Stimulated activated CD8-positive, alpha-beta memory T cell treated with anti-CD3 and anti-CD28 coated beads, Interleukin-2, amount 100 ng/mL, for 1 hour (primary cell): ENCODE measurements at places on chromosomes 7 and 10.

DNA sequence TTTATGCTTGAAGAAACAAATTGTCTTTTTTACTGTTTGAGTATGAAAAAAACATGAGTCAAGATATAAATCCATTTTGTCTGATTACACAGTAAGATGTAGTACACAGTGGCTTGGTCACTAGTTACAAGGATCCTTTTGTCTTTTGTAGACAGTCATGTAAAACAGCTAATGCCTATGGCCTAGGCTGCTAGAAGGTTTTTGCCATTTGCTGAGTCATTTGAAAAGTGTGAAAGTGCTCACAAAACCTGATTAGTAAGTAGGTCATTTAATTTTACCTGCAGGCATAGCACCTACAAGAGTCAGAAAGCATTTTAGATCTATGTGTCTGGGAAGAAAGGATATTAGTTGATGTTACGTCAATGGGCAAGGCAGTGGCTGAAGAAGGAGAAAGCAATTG, 819.4 kb downstream of the MAGI2 start:
- DNase-seq, result no peak

DNA sequence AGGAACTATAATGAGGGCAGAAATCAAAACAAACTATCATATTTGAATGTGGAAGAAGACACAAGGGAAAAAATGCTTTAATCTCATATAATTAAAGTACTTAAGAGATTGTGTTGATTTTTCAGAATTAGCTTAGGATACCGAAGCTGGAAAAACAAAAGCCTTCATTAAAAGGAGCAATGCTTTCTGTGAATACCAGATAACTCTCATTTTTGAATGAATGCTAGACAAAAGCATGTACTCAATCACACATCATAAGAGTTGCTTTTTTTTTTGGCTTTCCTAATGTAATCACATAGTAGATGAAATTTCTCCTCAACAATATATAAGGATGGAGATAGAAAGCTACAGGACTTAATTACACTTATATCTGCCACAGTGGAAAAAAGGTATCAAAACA, 43.3 kb downstream of the CADPS2 start:
- no peak for DNase-seq

GRCh38 chr7:151017953-151018420, 6.3 kb downstream of the ATG9B start:
- DNase-seq, result peak; percentile 57

- DNase-seq, result no peak
These were observed 7.1 kb downstream of the CRYGN start for GRCh38 chr7:151432658-151433521.

GRCh38 chr7:72037516-72037915, 374.6 kb downstream of the CALN1 start:
- no peak for DNase-seq

GRCh38 chr10:124217906-124218804, 124.8 kb upstream of the CHST15 start:
- DNase-seq, result no peak

DNA sequence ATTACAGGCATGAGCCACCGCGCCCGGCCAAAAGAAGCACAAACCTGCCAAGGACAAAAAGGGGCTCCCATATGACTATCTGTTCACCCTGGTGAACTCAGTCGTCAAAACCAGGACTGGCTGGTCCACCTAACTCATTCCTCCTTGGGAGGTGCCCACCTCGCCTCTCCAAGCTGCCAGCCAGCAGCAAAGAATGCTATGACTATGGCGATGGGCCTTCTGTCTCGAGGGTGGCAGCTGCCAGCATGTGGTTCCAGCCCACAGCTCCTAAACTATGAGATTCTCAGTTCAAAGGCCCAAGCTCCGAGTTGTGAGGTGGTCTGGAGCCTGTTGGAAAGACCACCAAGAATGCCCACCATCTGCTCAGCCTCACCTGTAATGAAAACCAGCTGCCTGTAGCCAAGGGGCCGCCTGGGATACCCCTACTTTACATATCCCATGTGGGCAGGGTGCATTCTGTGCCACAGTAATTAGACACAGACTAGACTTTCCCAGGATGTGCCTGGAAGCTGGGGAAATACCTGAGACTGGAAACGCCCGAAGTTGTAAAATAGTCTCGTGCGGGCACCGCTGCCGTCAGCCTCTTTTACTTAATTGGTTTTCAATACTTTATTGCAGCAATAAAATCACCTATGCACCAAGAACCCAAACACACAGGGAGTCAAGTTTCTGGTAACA, 71.1 kb downstream of the ZRANB1 start:
- no peak for DNase-seq

DNA sequence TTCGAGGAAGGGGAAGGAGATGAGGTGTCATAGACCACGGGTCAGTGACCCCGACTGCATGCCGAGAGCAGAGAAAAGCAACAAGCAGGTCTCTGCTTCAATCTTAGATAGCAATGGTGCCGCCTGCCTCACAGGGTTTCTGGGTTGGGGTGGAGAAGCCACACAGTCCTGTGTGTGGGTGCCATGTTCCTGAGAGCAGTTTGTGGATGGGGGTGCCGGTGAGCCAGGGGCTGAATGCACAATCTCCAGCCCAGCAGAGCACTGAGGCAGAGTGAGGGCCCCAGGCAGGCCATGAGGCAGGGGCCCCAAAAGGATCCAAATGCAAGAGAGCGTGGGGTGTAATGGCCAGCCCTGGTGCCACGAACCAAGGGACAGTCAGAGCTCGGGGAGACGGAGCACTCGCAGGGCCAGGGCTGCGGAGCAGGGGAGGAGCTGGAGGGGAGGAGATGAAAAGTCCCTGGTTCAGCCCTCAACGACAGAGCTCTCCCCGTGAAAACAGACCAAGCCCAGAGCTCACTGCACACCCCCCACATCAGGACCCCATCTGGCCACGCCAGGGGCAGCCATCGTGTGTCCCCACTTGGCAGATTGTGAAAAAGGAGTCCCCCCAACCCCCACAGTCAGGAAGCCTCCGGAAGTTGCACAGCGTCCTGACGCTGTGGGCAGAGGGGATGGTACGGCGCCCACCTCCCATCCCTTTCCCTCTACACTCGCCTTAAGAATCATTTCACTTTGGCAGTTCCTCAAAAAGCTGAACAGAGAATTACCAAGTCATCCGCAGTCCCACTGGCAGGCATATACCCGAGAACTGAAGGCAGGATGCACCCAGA, 19.9 kb downstream of the WDR86 start:
- no peak for DNase-seq

DNA sequence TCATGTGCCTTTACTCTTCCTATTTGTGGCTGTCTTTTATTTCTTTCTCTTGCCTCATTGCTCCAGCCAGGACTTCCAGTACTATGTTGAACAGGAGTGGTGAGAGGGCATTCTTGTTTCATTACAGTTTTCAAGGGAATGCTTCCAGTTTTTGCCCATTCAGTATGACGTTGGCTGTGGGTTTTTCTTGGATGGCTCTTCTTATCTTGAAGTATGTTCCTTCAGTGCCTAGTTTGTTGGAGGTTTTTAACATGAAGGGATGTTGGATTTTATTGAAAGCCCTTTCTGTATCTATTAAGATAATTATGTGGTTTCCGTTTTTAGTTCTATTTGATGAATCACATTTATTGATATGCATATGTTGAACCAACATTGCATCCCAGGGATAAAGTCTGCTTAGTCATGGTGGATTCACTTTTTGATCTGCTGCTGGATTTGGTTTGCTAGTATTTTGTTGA, 96.8 kb downstream of the GLCCI1 start:
- no peak for DNase-seq
